ENCODE measurements at places on chromosomes 6 and 20.
A peak's percentile ranks its signal among the peaks of the same experiment; 100 is the strongest.

GRCh38 chr6:159152782-159153181 is 16.4 kb upstream of the FNDC1 start:
- no peak for DNase-seq

- peak; percentile 73 for DNase-seq
Measured at GRCh38 chr20:47318586-47319516, 37.6 kb downstream of the ZMYND8 start.

DNA sequence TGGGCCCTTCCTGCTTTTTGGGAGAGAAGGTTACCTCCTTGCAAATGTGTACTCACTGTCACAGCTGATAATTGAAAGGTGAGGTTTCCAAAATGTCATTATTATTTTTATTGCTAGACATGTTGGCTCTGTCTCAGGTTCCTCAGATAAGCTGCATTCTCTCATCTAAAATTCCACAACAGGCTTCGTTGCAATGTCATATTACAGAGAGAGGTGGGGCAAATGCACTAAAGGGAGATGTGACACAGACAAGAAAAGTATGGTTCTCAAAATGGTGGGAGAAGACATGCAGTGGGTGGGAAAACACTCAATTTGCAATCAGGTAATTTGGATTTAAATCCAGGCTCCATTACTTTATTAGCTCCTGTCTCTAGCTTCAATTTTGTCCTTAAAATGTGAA is 256.4 kb upstream of the POU3F2 start:
- no peak for DNase-seq

DNA sequence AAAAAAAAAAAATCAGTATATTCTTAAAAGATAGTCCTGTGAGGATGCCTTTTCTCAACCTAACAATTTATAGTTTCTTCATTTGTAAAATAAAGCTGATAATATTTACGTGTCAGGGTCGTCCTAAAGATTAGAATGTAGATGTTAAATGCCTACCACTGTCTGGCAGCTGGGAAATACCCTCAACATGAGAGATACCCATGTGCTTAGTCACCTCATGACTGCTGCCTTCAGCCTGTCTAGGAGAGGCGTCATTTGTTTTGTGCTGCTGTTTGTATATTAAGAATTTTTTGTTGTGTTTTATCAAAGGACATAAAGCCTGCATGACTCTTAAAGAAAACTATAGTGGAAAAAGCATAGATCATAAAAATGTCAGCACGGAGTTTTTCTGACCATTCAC is 9.5 kb downstream of the FAM120B start:
- DNase-seq, result no peak

DNA sequence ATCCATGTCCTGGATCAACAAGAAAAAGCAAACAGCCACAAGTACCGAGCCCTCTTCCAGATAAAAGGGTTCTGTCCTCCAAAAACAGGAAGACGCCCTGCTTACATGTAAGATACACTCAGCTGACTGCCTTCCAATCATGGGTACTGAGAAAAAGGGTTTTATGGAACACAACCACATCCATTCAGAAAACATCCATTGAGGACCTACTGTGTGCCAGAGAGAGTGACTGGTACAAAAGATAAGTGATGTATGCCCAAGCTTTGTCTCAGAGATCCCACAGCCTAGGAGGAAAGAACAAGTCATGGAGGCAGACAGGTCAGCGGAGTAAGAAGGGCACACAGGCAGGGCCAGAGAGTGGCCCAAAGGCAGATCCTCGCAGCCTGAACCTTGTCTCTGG is 94.8 kb upstream of the SSTR4 start:
- DNase-seq, result no peak

GRCh38 chr6:26445934-26446667 is 5.8 kb downstream of the BTN3A3 start:
- no peak for DNase-seq

- DNase-seq, result no peak
Measured at GRCh38 chr6:37942606-37943376, 123.3 kb downstream of the ZFAND3 start.

DNA sequence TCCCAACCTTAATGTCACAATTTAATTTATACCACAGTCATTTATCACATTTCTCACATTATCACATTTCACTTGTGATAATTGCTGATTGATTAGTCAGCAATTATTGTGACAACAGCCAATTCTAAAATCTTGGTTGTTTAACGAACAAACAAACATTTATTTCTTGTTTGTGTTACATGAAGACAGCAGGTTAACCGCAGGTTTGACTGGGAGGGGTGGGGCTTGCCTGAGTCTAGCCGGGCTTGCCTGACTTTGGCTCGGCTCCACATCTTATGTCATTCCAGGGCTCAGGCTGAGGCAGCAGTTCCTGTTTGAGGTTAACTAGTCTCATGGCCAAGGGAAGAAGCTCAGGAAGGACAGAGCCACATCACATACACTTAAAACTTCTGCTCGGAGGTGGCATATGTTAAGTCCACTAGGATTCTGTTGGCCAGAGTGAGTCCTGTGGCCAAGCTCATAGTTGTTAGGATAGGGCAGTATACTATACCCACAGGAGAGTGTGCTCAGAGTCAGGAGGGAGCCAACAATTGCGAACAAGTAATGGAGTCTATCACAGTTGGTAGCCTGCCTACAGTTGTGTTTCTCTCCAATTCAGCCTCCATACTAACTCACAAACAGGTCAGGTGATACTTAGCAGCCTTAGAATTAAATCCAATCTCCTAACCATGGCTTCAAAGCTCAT is 90.0 kb upstream of the IFNGR1 start:
- peak; percentile 6 for DNase-seq

DNA sequence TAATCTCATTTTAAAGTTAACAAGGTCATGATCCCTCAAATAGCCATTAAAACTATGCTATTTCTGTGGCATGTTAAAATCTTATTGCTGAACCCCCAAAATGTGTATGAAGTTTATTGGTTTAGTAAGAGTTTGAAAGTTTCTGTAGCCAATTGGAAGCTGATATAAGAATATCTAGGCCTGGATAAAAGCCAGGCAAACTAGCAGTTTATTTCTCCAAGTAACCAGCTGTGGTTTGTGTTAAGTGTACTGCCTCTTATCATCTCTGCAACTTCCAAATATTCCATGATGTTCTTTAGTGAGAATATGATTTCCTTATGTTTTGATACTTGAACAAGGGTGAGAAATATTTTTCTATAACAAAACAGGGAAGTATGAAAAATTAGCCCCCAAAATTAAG is 76.7 kb downstream of the PRSS35 start:
- no peak for DNase-seq

GRCh38 chr20:40335437-40335836 is 353.6 kb downstream of the MAFB start:
- DNase-seq, result no peak

DNA sequence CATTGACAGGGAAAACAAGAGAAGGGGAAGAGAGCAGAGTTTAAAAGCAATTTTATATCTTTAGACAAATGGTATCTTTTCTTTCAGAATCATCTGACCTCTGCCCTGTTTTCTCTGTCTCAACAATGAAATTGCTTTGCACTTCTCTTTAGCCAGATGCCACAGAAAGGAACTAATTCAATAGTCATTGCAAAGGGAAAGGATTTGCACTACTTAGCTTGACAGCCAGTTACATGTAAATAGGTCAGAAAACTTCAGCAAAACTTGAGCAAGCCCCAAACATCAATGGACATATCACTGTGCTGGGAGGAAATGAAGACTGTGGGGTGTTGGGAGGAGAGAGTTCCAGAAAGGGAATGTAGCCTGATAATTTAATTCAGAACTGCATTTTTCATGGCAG is 181.3 kb upstream of the FAM83B start:
- DNase-seq, result no peak

DNA sequence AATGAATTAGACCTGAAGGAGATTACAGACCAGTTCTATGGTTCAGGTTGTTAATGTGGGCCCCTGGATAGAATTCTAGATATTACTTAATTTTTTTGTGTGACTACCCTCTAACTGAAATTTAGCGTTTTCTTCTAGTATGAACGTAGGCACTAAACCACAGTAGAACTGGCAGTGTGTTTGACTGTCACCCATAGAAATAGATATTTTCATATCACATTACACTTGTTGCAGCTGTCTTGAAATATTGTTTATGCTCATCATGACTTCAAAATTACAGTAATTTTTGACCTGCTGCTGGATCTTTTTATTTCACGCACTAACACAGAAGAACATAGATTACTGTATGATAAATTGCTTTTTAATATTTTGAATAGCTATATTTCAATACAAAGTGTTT is 31.6 kb downstream of the E2F3 start:
- no peak for DNase-seq

DNA sequence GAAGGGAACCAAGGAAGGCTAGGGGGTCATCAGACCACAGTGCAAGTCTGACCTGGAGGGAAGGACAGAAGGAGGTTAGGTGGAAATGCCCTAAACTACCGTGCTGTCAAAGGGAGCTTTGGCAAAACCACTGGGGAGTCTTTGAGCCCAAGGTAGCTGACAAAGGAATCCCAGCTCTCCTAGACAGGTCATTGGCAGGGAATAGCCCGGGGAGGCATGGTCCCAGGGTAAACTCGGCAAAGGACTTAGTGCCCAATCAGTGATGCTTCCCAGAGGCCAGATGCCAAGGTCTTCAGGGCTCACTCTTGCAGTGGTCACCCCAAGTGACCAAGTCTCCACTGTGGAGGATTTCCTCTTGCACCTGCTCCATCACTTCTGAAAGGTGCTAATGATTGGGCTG is 102.3 kb upstream of the CDYL start:
- DNase-seq, result no peak

- no peak for DNase-seq
Measured at GRCh38 chr6:73308712-73309534, 45.2 kb downstream of the DPPA5 start.

DNA sequence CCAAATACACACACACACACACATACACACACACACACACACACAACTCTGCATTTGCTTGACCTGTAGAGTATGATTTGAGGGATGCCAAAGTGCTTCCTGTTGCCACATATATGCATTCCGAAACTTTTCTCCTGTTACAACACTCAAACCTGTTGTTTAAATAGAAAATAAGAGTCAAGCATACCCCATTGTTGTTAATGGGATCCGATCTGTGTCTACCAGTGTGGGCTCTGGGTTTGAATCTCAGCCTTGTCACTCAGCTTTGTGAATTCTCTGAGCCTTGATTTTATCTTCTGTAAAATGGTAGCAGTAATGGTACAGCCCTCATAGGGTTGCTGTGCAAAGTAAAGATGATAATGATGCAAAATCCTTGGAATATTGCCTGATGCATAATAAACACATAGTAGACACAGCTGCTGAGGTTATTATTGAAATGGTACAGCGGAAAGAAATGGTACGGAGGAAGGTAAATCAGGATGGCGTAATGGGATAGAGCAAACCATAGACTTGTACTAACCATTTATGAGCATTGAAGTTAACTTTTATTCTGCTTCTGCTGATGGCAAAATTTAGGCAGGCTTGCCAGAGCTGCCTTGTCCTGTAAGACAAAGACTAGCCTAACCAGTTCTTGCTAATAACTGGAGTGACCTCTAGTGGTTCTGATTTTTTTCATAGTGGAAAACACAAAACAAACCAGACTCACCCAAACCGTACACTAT is 113.5 kb upstream of the PHACTR1 start:
- DNase-seq, result peak; percentile 47

GRCh38 chr6:137878486-137879285 is 11.6 kb downstream of the TNFAIP3 start:
- DNase-seq, result no peak

- no peak for DNase-seq
Measured at GRCh38 chr20:8800089-8800488, 268.8 kb upstream of the PLCB4 start.

GRCh38 chr6:41687501-41688175 is 47.8 kb downstream of the TFEB start:
- DNase-seq, result no peak

DNA sequence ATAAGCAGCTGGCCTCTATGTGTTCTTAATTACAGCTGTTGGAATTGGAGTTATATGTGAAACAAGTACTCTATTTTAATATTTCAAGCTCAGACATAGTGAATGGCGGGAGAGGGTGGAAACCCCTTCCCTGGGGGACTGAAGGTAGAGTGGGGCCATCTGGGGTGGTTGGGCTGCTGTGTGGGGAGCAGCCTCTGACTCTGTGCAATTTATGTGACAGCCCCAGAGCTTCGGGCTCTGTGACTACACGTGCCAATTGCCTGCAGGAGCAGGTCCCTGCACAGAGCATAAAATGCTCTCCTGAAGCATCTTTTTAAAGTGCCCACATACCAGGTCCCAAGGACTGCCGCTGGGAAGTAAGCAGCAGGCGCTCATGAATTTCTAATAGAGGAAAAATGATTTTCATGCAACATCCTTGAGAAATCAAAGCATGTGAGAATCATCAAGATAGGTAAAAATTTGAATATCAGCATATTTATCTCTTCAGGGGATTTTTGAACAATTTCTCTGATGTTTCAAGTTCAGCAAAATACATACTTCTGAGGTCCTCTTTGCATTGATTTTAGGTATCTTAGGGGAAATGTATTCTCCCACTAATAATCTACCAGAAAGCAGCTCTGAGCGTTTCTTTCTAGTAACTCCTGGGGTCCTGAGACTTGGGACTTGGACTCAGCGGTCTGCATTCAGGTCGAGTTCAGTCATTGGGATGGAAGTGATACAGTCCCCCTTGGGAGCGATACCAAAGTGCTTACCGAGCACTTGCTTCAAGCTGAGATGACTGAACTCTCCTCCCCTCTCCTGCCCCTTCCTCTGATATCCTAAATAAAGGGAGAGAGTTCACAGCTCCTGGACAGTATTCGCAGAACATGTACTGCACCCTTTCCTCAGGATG is 40.0 kb downstream of the ALDH8A1 start:
- DNase-seq, result no peak

DNA sequence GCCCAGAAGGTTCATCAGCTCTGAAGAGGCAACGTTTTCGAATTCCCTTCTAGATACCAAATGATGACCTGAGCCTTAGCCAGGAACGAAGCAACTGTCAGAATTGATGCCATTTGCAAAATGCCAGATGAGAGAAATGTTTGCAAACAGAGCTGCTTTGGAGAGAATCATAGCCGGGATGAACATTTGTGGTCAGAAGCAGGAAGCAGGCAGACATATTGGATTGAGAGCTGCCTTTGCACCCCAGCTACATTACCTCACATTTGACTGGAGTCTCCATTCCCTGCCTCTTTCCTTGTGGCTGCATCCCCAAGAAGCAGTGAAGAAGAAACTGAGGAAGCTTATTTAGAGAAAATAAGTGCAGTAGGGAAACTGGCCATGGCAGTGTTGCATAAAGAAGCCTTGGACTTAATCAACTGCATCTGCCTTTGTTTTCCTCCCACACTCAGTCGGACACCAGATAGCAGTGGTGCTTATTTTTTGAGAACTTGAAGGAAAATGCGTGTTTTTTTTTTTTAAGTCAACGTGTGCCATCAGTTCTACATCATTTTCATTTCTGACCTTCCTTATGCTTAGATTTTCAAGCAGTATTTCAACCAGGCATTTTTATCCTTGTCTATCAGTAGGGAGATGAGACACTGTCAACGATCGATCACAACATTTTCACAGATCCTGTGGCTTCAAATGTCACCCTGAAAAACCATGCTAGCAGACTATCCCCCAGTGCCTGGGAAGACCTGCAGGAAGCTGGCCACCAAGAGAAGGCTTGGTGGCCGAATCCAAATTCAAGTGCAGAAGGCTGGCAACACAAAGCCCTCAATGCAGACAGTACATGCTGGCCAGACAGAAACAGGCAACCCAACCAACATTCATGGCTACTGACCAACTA is 541.2 kb upstream of the JARID2 start:
- no peak for DNase-seq
